Left ventricle myocardium inferior (tissue), 1 donor: ENCODE measurements at places on chromosomes 13 and 19. TPM values are rescaled to one million over a fixed set of nuclear protein-coding genes. Genes with fewer than 3 reads are reported as not detected.

DNA sequence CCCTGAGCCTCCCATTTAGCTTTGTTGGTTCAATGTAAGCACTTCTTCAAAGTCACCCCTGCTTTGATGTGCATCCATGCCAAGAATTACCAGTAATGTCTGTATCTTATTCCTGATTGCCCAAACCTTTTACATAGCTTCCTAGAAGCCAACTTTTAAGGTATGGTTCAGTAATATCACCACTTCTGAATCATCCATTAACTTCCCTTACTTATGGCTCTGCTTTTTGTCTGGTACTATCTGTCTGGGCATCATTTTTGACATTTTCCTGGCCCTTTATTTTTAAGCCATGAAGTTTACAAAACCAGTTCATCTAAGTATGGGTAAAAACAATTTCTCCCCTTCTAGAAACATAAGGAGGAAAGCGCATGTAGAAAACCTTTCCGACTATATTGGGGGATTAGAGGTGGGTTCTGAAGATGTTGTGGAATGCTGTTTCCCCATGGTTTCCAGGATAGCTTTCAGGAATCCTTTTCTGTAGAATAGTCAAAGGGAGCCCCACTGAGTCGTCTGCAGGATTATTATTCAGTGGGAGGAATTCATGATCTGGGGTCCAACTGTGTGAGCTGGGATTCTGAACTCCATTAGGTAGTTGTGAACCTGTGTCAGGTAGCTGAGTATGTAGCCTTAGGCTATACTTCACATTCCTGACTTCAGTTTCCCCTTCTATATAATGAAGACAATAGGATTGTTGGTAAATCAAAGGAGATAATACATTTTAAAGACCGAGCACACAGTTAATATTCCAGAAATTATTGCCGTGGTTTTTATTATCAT is 163.8 kb downstream of the SUCLA2 start:
- DNase-seq = no peak
- H3K36me3 ChIP-seq = no peaks in the 10 kb centered on the region
- no peak overlapping the region for H3K27ac ChIP-seq

- H3K4me3 ChIP-seq = no peak overlapping the region
- H3K27me3 ChIP-seq = no peaks in the 10 kb centered on the region
- DNase-seq = no peak
These were observed 96.7 kb downstream of the PCDH9 start for GRCh38 chr13:67133476-67133875.

Gene C5AR2
- 0.38 TPM for total RNA-seq

GRCh38 chr19:44598880-44599279 is 14.5 kb upstream of the IGSF23 start:
- H3K27ac ChIP-seq = no peak overlapping the region
- H3K36me3 ChIP-seq = no peaks in the 10 kb centered on the region
- H3K4me1 ChIP-seq = peaks cover 10% of the 10 kb centered on the region
- DNase-seq = no peak

DNA sequence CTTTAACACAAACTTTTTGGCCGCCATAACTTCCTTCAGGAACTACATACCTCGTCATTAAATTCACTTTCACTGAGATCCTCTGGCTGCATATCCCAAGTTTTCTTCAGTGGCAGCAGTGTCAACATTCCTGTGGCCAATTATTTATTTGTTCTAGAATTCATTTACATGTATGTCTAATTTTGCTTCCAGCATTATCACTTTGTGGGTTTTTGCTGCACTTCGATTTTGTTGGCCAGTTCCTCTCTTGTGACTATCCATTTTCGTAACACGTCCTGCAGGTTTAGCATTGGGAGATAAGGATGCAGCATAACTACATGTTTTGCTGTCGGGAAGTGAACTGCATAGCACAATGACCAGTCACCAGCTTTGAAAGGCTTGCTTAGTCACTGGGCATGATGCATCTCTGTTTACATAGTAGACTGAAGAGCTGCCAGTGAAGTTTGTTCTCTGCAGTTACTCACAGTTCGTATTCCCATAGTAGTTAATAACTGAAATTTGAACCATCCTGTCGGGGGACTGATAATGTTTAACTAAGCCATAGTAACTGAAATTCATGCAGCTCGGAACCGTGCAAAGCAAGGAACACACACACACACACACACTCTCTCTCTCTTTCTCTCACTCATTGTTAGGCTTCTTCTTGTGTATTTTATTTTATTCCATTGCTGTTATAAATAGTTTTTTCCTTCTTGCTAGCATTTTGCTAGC is 28.3 kb downstream of the ZNF507 start:
- H3K27me3 ChIP-seq = no peaks in the 10 kb centered on the region
- peak overlapping the region; percentile 66 for H3K27ac ChIP-seq
- no peak overlapping the region for H3K4me3 ChIP-seq
- H3K36me3 ChIP-seq = peaks cover 51% of the 10 kb centered on the region
- peaks cover 26% of the 10 kb centered on the region for H3K4me1 ChIP-seq
- DNase-seq = no peak

DNA sequence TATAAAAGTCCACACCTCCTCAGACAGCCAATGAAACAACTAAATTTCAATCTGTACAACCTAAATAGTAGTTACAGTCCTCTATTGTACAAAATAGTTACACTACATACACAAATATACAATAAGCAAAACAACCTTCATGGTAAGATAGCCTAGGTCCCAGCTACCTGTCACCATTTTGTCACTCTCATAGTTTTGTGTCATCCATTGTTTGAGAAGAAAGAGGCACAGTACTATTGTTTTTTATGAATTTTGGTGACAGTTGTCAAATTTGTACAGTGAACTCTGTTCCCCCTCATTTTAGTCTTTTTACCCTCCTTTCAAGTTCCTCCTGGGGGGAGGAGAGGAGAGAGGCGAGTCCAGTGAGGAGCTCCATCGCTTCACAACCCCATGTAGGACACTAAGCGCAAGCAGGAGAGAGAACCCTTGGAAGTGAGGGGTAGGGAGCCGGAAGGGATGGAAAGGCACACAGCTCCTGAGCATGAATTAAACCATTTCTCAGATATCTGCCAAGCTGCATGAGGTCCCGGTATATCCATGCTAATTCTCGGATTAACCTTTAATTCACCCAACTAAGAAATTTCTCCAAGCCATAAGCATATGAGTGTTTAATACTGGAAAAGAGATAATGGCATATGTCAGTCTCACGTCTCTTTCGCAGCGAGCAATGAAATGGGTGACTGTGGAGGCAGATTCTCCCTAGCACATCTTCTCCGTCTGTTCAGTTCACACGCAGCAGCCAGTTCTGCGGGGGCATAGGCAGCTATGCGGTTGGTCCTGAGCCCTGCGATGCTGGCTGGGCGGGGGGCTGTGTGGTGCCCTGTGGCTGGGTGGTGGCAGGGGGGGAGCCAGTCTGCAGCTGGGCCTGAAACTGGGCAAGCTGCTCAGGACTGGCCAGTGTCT is 60.5 kb downstream of the SERP2 start:
- no peak for DNase-seq
- no peaks in the 10 kb centered on the region for H3K27me3 ChIP-seq
- H3K27ac ChIP-seq = peak overlapping the region; percentile 95
- peaks cover 55% of the 10 kb centered on the region for H3K4me1 ChIP-seq

Gene GPX4
- total RNA-seq = 327 TPM

GRCh38 chr13:67184247-67184646 is 45.9 kb downstream of the PCDH9 start:
- H3K4me3 ChIP-seq = no peak overlapping the region
- no peak for DNase-seq
- no peak overlapping the region for H3K27ac ChIP-seq
- H3K27me3 ChIP-seq = no peaks in the 10 kb centered on the region

GRCh38 chr19:51803519-51803918 is 8.6 kb downstream of the FPR3 start:
- peak overlapping the region; percentile 57 for H3K27ac ChIP-seq
- DNase-seq = no peak
- peaks cover 71% of the 10 kb centered on the region for H3K4me1 ChIP-seq
- no peaks in the 10 kb centered on the region for H3K36me3 ChIP-seq
- H3K4me3 ChIP-seq = no peak overlapping the region

Gene ARHGEF18
- total RNA-seq = 8.3 TPM

DNA sequence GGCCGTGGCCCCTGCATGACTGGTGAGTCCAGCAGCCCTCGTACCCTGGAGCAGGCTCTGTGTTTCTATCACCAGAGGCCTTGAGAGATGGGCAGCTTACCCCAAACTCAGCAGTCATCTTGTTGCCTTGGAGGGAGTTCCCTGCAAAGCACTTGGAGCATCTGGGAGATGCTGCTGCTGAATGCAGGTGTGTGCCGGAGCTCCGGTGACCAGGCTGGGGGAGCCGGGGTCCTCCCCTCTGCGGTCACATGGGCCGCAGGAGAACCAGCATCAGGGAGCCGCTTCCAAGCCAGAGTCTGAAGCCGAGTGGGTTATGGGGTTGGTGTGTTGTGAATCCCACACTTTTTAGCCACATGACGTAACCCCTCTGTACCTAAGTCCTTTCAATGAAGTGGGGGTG is 82.8 kb downstream of the TEX29 start:
- H3K36me3 ChIP-seq = no peaks in the 10 kb centered on the region
- no peak for DNase-seq
- H3K4me3 ChIP-seq = no peak overlapping the region
- H3K27me3 ChIP-seq = peaks cover 71% of the 10 kb centered on the region
- H3K27ac ChIP-seq = no peak overlapping the region

GRCh38 chr19:58196901-58197616 is 14.2 kb downstream of the ZNF274 start:
- no peak overlapping the region for H3K4me3 ChIP-seq
- H3K4me1 ChIP-seq = no peaks in the 10 kb centered on the region
- H3K27me3 ChIP-seq = no peaks in the 10 kb centered on the region
- H3K27ac ChIP-seq = no peak overlapping the region

GRCh38 chr19:15300533-15301197 is 31.7 kb downstream of the BRD4 start:
- no peak overlapping the region for H3K27ac ChIP-seq
- DNase-seq = no peak
- H3K4me3 ChIP-seq = no peak overlapping the region
- H3K36me3 ChIP-seq = no peaks in the 10 kb centered on the region
- peaks cover 100% of the 10 kb centered on the region for H3K4me1 ChIP-seq

GRCh38 chr19:42420055-42420544 is 7.1 kb downstream of the LIPE start:
- no peak for DNase-seq
- H3K27ac ChIP-seq = peak overlapping the region; percentile 90
- H3K4me3 ChIP-seq = peak overlapping the region; percentile 40
- H3K27me3 ChIP-seq = no peaks in the 10 kb centered on the region

DNA sequence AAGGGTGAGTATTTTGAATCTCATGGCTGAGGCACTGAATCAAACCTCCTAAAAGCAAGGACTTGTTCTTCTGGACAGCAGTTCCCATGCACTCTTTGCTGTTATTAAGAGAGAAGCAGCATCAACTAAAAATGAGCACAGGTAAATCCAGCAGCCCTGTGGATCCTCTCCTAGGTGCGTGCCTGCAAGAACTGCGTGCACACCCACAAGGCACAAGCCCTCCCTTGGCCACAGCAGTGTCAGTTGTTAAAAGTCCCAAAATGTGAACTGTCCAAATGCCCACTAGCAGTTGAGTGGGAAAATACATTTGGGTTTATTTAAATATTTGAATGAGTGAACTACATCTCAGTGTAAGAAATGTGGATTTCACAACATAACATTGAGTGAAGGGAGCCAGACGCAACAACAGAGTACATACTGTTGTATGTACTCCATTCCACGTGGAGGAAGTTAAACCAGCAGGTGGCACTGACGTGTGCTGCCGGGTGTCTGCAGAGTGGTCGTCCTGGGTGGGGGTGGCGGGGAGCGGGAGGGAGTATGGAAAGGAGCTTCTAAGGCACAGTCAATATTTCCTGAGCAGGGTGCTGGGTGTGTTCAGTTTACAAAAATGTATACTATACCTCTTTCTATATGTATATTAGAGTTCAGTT is 266.4 kb downstream of the NALCN start:
- H3K4me3 ChIP-seq = no peak overlapping the region
- no peak for DNase-seq
- H3K36me3 ChIP-seq = no peaks in the 10 kb centered on the region
- no peak overlapping the region for H3K27ac ChIP-seq
- H3K4me1 ChIP-seq = peaks cover 5% of the 10 kb centered on the region

Gene ADM5
- total RNA-seq = 0.49 TPM

Gene GNG8
- not detected for total RNA-seq

Gene AXL
- total RNA-seq = 13.6 TPM

- no peak overlapping the region for H3K27ac ChIP-seq
- H3K4me3 ChIP-seq = no peak overlapping the region
- H3K4me1 ChIP-seq = no peaks in the 10 kb centered on the region
- peaks cover 9% of the 10 kb centered on the region for H3K27me3 ChIP-seq
- no peak for DNase-seq
- H3K36me3 ChIP-seq = no peaks in the 10 kb centered on the region
These were observed 4.6 kb upstream of the LYPD5 start for GRCh38 chr19:43806848-43807247.

DNA sequence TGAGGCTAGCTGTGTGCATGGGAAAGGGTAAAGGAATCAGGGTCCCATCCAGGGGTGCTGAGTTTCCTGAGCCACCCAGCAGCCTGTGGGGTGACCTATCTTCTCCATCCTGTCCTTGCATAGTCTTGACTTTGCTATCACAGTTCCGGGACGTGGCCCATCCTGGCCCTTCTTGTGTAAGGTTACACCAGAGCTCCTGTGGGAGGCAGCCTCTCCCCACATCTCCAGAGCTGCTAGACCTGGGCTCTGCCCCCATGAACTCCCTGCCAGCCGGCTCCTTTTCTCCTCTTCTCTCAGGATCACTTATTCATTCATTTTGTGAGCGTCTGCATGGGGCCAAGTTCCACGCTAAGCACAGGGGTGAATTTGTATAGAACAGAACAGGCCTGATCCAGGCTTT is 238.9 kb downstream of the TSHZ3 start:
- peaks cover 97% of the 10 kb centered on the region for H3K27me3 ChIP-seq
- H3K27ac ChIP-seq = no peak overlapping the region
- H3K4me1 ChIP-seq = no peaks in the 10 kb centered on the region
- no peak overlapping the region for H3K4me3 ChIP-seq

- H3K4me1 ChIP-seq = no peaks in the 10 kb centered on the region
- no peak overlapping the region for H3K27ac ChIP-seq
- H3K4me3 ChIP-seq = no peak overlapping the region
- H3K27me3 ChIP-seq = peaks cover 13% of the 10 kb centered on the region
- no peaks in the 10 kb centered on the region for H3K36me3 ChIP-seq
- no peak for DNase-seq
These were observed 410.6 kb downstream of the FGF9 start for GRCh38 chr13:22081430-22081829.

DNA sequence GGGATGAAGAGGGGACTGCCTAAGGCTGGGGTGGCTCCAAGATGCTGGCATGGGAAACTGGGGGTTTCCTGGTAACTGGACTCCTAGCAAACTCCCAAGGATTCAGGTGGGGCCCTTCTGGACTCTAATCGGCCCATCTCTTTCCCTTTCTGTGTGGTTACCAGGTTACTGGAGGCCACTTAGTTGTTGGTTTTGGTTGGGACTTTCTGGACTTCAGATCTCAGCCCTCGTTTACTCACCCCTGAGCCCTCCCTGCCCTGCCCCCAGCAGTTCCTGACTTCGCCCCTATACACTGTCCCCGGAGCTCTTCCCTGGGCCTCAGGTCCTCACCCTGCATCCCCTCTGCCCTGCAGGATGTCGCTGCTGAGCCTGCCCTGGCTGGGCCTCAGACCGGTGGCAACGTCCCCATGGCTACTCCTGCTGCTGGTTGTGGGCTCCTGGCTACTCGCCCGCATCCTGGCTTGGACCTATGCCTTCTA is 328 bp downstream of the CYP4F12 start:
- peak overlapping the region; percentile 87 for H3K27ac ChIP-seq
- no peaks in the 10 kb centered on the region for H3K36me3 ChIP-seq
- DNase-seq = peak; percentile 15
- H3K4me3 ChIP-seq = peak overlapping the region; percentile 52
- H3K27me3 ChIP-seq = peaks cover 5% of the 10 kb centered on the region
- H3K4me1 ChIP-seq = peaks cover 12% of the 10 kb centered on the region
